Lower lobe of right lung (tissue), 2 donors: ENCODE measurements at places on chromosomes 4 and X. TPM values are rescaled to one million over a fixed set of nuclear protein-coding genes. Genes with fewer than 3 reads are reported as not detected.

ZNF41 gene
- 10.4 TPM for total RNA-seq

DNA sequence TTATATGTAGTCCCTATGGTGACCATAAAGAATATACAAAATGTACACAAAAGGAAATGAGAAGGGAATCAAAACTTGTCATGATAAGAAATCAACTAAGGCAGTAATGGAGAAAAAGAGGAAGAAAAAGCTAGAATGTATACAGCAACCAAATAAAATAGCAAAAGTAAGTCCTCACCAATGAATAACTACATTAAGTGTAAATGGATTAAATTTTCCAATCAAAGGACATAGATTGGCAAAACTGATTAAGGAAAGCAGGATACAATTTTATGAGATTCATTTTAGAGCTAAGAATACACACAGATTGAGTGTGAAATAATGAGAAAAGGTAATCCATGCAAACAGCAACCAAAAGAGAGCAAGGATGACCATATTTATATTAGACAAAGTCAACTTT lies 157.4 kb downstream of the TET2 start:
- no peaks in the 10 kb centered on the region for H3K27me3 ChIP-seq
- no peaks in the 10 kb centered on the region for H3K36me3 ChIP-seq
- H3K4me3 ChIP-seq: no peak overlapping the region
- H3K4me1 ChIP-seq: no peaks in the 10 kb centered on the region
- H3K27ac ChIP-seq: no peak overlapping the region
- no peak for DNase-seq

DNA sequence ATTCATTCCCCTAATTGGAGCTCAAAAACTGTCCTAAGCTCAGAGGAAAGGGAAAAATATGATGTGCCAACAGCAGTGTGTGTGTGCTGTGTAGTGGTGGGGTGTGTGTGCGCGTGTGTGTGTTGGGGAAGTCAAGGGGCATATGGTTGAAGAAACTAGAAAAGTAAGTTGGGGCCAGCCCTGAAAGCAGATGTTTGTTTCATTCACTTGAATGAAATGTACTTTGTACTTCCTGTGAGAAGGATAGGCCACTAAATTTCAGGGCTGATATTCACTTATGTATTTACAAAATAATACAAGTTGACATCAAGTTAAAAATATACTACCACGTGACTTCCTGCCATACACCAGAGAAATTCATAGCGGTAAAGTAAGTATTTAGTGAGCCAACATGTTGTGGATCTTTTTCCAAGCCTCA lies 151.3 kb upstream of the JADE1 start:
- H3K27ac ChIP-seq: peak overlapping the region; percentile 40
- peaks cover 20% of the 10 kb centered on the region for H3K4me1 ChIP-seq
- no peak overlapping the region for H3K4me3 ChIP-seq
- H3K27me3 ChIP-seq: no peaks in the 10 kb centered on the region
- no peaks in the 10 kb centered on the region for H3K36me3 ChIP-seq
- DNase-seq: no peak

GRCh38 chr4:6752486-6752829 lies 30.1 kb upstream of the KIAA0232 start:
- peaks cover 41% of the 10 kb centered on the region for H3K4me1 ChIP-seq
- peak overlapping the region; percentile 63 for H3K27ac ChIP-seq
- no peak for DNase-seq
- H3K36me3 ChIP-seq: no peaks in the 10 kb centered on the region
- H3K4me3 ChIP-seq: no peak overlapping the region

- no peaks in the 10 kb centered on the region for H3K36me3 ChIP-seq
- peak within 1 kb of the TSS; percentile 35 for H3K4me3 ChIP-seq
- peak within 1 kb of the TSS; percentile 32 for H3K27ac ChIP-seq
- DNase-seq: no peak
Measured at GRCh38 chr4:186265683-186266652, at the start of gene F11. Gene F11 (plus strand): TSS chr4:186266189. CDS start chr4:186267137, 948 bp downstream.

DNA sequence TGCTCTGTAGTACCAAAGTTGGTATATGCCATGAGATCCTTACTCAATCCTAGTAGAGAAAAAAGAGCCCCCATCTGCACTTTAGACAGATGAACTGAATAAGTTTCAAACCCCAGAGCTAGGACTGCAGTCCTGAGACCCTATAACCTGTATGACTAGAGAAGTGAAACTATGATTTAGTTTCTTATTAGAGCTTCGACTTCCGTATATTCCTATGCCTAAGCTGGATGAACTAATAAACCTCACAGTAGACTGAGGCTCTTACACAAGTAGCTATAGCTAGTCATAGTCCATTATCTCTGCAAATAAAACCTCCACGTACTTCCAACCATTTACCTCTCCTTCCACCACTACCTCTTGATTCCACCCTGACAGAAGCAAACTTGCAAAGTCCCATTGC lies 6.3 kb upstream of the OTUD4 start:
- no peak overlapping the region for H3K4me3 ChIP-seq
- no peaks in the 10 kb centered on the region for H3K36me3 ChIP-seq
- H3K27ac ChIP-seq: no peak overlapping the region
- DNase-seq: no peak

GRCh38 chr4:164109503-164109902 lies 615.0 kb downstream of the TMA16 start:
- no peaks in the 10 kb centered on the region for H3K27me3 ChIP-seq
- no peak overlapping the region for H3K4me3 ChIP-seq
- DNase-seq: no peak
- H3K4me1 ChIP-seq: no peaks in the 10 kb centered on the region
- no peaks in the 10 kb centered on the region for H3K36me3 ChIP-seq

- no peak overlapping the region for H3K27ac ChIP-seq
- peaks cover 7% of the 10 kb centered on the region for H3K4me1 ChIP-seq
- DNase-seq: no peak
- no peaks in the 10 kb centered on the region for H3K27me3 ChIP-seq
Measured at GRCh38 chr4:40264995-40265909, 68.4 kb downstream of the RHOH start.

DNA sequence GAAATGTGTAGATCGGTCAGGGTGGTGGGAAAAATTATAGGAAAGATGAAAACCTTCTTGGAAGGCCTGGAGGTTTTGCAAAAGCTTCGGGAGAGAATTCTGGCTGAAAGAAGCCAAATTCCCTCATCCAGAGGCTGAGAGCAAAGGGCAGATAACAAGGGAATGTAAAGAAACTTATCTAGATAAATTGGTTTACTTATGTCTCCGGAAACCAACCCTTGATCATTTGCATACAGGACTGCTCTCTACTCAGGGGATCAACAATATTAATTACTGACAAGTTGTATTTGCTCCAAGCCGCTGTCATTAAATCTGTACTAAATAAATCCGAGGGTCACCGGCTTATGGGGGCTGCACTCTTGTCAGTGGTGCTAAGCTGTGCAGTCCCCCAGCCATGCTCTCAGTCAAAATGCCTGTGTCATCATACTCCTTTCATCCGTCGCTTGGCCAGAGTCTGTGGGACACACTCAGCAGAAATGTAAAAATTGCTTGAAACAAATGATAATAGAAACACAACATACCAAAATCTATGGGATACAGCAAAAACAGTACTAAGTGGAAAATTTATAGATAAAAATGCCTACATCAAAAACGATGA lies 715.7 kb downstream of the KCTD8 start:
- no peaks in the 10 kb centered on the region for H3K36me3 ChIP-seq
- no peak overlapping the region for H3K4me3 ChIP-seq
- no peak overlapping the region for H3K27ac ChIP-seq
- H3K27me3 ChIP-seq: no peaks in the 10 kb centered on the region

DNA sequence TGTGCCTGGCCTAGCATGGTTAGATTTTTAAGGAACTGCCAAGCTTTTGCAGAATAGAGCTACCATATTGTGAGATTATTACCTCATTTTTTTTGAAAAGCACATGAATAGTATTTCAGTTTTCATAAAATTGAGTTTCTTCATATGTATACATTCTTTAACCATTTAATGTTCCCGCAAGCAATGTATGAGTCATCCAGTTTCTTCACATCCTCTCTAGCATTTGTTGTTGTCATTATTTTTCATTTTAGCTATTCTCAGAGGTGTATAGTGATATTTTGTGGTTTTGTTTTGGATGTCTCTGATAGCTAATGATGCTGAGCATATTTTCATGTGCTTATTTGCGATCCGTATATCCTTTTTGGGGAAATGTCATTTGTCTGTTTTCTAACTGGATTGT lies 74.9 kb downstream of the GLUD2 start:
- no peaks in the 10 kb centered on the region for H3K27me3 ChIP-seq
- H3K36me3 ChIP-seq: no peaks in the 10 kb centered on the region
- H3K4me3 ChIP-seq: no peak overlapping the region
- H3K27ac ChIP-seq: no peak overlapping the region

GRCh38 chrX:47191806-47192401 lies 1.7 kb upstream of the UBA1 start:
- peak overlapping the region; percentile 65 for H3K4me3 ChIP-seq
- peaks cover 26% of the 10 kb centered on the region for H3K4me1 ChIP-seq
- DNase-seq: no peak
- no peak overlapping the region for H3K27ac ChIP-seq
- no peaks in the 10 kb centered on the region for H3K27me3 ChIP-seq

- DNase-seq: no peak
- peaks cover 10% of the 10 kb centered on the region for H3K4me1 ChIP-seq
- no peaks in the 10 kb centered on the region for H3K36me3 ChIP-seq
- H3K27me3 ChIP-seq: peaks cover 82% of the 10 kb centered on the region
- no peak overlapping the region for H3K4me3 ChIP-seq
- no peak overlapping the region for H3K27ac ChIP-seq
Measured at GRCh38 chrX:25020391-25020904, 4.7 kb upstream of the ARX start.

GRCh38 chr4:97892592-97893266 lies 250.5 kb downstream of the STPG2 start:
- H3K27ac ChIP-seq: no peak overlapping the region
- H3K36me3 ChIP-seq: no peaks in the 10 kb centered on the region
- H3K4me3 ChIP-seq: no peak overlapping the region
- DNase-seq: no peak
- H3K4me1 ChIP-seq: no peaks in the 10 kb centered on the region
- no peaks in the 10 kb centered on the region for H3K27me3 ChIP-seq

GRCh38 chr4:153791746-153792617 lies 3.1 kb upstream of the SFRP2 start:
- peak; percentile 64 for DNase-seq
- no peaks in the 10 kb centered on the region for H3K36me3 ChIP-seq
- H3K4me3 ChIP-seq: peak overlapping the region; percentile 23
- no peak overlapping the region for H3K27ac ChIP-seq

DNA sequence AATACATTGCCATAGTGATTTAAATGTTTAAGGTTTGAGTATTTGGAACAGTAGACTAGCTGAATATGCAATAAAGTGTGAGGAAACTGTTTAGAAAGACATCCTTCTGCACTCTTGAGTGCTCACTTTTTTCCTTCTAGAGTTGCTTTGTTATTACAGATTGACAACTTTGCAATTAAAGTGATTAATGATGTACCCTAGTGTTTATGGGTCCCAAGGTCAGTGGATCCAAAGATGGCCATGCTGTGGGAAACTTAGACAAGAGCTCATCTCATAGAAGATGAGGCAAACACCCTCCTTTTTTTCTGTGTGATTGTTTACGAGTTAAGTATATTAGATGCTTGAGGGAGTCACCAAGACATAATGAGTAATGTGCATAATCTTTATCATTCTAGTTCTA lies 118.8 kb downstream of the PDLIM5 start:
- peaks cover 2% of the 10 kb centered on the region for H3K36me3 ChIP-seq
- H3K4me1 ChIP-seq: no peaks in the 10 kb centered on the region
- H3K27me3 ChIP-seq: no peaks in the 10 kb centered on the region
- H3K4me3 ChIP-seq: no peak overlapping the region
- DNase-seq: no peak
